Frontal cortex (tissue), 4 donors: ENCODE measurements at places on chromosomes 2 and 18. TPM values are rescaled to one million over a fixed set of nuclear protein-coding genes. Genes with fewer than 3 reads are reported as not detected.
A peak's percentile ranks its signal among the peaks of the same experiment; 100 is the strongest.

DNA sequence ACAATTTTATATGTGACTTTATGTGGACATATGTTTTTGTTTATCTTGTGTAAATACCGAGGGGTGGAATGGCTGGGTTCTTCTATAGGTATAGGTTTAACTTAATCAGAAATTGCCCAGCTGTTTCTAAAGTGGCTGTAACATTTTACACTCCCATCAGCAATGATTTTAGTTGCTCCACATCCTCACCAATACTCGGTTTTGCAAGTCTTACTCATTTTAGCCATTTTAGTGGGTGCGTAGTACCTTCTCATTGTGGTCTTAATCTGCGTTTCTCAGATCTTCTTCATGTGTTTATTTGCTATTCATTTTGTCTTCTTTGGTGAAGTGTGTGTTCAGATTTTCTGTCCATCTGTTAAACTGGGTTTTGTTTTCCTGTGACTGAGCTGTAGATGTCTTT lies 95.4 kb upstream of the BCL2L11 start:
- no peak for DNase-seq

- DNase-seq: no peak
These were observed 142.8 kb upstream of the ALPP start for GRCh38 chr2:232235716-232236115.

GRCh38 chr2:73776869-73777519 lies 2.9 kb downstream of the DUSP11 start:
- DNase-seq: no peak

- DNase-seq: peak; percentile 43
These were observed 591 bp downstream of the SLC16A14 start for GRCh38 chr2:230068016-230068650.

- DNase-seq: no peak
These were observed 308.3 kb downstream of the MYCN start for GRCh38 chr2:16248571-16249105.

The KATNAL2 gene
- 3.7 TPM for total RNA-seq

The LYG2 gene
- not detected for total RNA-seq

The TSPYL6 gene
- not detected for total RNA-seq
